ENCODE measurements at places on chromosomes 4 and X.

DNA sequence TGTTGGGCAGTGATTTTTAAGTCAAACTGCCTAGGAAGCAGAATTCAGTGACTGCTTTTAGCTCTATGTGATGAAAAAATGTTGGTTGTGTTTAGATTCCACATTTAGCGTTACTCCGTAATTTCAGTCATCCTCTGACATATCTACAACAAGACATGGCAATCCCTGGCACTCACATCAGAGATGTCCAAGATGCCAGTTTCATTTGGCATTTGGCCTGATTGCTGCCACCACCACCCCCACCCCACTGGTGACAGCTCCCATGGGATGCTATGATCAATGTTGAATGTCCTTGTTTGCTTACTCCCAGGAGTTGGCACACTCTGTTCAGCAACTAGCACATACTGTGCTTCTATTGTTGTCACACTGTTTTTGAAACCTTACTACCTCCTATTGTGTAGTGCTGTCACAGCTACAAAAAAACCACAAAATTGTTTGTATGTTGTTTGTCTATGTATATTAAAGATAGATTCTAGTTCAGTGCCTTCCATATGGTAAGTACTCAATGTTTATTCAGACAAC lies 101.4 kb downstream of the AWAT2 start:
- DNase-seq = no peak

- DNase-seq = no peak
These were observed 219.6 kb downstream of the SNCA start for GRCh38 chr4:89617317-89617716.

- no peak for DNase-seq
These were observed 35.8 kb upstream of the TNIP3 start for GRCh38 chr4:121199742-121200561.

GRCh38 chrX:13223868-13224567 lies 95.8 kb downstream of the ATXN3L start:
- no peak for DNase-seq

- no peak for DNase-seq
These were observed 32.0 kb downstream of the ARSJ start for GRCh38 chr4:113947484-113947883.

All from activated CD8-positive, alpha-beta memory T cell treated with anti-CD3 and anti-CD28 coated beads for 1 hour (primary cell).